ENCODE measurements at places on chromosomes 3 and 15. TPM values are rescaled to one million over a fixed set of nuclear protein-coding genes. Genes with fewer than 3 reads are reported as not detected.
A peak's percentile ranks its signal among the peaks of the same experiment; 100 is the strongest.

Gene CCR8
- 0.46 TPM for total RNA-seq

Gene EBLN2
- total RNA-seq: 6.7 TPM

Gene EPHA3
- total RNA-seq: 1.0 TPM

Gene CD96
- total RNA-seq: 38.7 TPM

Gene PLSCR2
- 0.66 TPM for total RNA-seq

Gene CA12
- 0.25 TPM for total RNA-seq

DNA sequence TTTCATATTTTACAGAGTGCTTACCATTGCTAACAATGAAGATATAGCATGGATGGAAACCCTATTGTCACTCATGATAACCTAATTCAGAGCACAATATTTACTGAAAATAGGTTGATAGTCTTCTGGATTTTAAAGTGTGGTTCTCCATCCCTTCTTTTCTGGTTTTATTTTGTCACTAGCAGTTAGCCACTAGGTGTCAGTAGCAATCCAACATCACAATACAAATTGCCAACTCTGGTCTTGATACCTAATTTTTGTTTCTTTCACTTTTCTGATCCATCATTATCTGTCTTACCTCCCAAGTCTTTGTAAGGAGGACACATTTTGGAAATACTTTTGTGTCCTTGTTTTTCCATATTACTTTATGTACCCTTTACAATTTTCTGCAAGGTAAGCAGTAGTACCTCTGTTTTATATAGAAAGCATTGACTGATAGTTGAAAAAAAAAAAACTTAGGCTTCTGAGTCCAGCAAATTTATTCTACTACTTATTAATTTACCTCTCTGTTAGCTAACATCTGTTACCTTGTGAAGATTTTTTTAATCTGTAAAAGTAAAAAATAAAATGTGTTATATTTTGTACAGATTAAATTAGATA, 28.3 kb upstream of the CRYBG3 start:
- H3K4me1 ChIP-seq: no peaks in the 10 kb centered on the region
- no peak overlapping the region for H3K27ac ChIP-seq
- H3K4me3 ChIP-seq: no peak overlapping the region
- no peak for DNase-seq
- no peaks in the 10 kb centered on the region for H3K27me3 ChIP-seq
- no peaks in the 10 kb centered on the region for H3K36me3 ChIP-seq

DNA sequence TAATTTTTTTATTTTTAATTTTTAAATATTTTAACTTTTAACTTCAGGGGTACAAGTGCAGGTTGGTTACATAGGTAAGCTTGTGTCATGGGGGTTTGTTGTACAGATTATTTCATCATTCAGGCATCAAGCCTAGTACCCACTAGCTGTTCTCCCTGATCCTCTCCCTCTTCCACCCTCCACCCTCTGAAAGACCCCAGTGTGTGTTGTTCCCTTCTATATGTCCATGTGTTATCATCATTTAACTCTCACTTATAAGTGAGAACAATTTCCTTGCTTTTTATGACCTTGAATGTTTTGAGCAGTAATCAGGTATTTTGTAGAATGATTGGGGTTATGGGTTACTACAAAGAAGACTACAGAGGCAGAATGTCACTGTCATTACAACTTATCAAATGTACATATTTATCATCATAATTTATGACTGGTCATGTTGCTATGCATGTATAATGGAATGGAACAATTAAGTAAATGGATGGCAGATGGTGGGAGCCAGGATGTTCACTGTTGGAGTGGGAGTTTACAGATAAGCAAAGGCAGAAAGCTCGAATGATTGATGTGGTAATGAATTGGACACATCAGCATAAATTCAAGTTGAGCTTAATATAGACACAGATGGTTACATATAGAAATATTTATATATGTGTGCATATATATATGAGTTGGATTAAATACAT, 563.8 kb upstream of the ROBO1 start:
- DNase-seq: no peak
- H3K4me3 ChIP-seq: no peak overlapping the region
- no peaks in the 10 kb centered on the region for H3K27me3 ChIP-seq
- H3K27ac ChIP-seq: no peak overlapping the region
- no peaks in the 10 kb centered on the region for H3K4me1 ChIP-seq

- H3K27me3 ChIP-seq: no peaks in the 10 kb centered on the region
- no peak overlapping the region for H3K4me3 ChIP-seq
- no peaks in the 10 kb centered on the region for H3K36me3 ChIP-seq
Observed at GRCh38 chr3:32292085-32292796, 53.8 kb downstream of the CMTM8 start.

- no peak for DNase-seq
- no peaks in the 10 kb centered on the region for H3K36me3 ChIP-seq
- H3K4me1 ChIP-seq: no peaks in the 10 kb centered on the region
- no peaks in the 10 kb centered on the region for H3K27me3 ChIP-seq
- H3K27ac ChIP-seq: no peak overlapping the region
Observed at GRCh38 chr3:176119826-176120225, 1077.5 kb downstream of the TBL1XR1 start.

DNA sequence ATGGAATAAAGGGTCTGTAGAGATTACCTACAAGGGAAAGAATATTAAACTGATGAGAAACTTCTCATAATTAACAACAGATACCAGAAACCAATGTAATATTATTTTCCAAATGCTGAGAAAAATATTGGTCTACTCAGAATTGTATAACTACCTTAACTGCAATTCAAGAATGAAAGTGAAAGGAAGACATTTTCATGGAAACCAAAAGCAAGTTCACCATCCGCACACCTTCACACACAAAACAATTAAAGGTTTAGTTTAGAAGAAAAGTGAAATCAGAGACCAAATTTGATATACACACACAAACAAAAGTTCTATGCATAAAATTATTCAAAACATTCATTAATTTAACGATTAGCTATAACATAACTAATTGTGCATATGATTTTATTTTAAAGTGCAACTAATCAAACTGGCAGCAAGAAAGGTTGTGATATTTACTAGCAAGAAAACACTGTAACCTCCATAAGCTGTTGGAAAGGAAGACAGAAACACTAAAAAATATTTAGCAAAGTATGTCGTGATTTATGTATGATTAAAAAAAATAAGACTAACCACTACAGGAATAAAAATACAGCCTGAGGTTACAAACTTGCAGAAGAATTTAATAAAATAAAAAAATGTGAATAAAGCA, 395.5 kb downstream of the FGF12 start:
- DNase-seq: no peak
- no peaks in the 10 kb centered on the region for H3K27me3 ChIP-seq

GRCh38 chr3:1421577-1421976, 328.8 kb downstream of the CNTN6 start:
- no peaks in the 10 kb centered on the region for H3K27me3 ChIP-seq
- H3K27ac ChIP-seq: no peak overlapping the region
- no peaks in the 10 kb centered on the region for H3K36me3 ChIP-seq
- no peaks in the 10 kb centered on the region for H3K4me1 ChIP-seq

DNA sequence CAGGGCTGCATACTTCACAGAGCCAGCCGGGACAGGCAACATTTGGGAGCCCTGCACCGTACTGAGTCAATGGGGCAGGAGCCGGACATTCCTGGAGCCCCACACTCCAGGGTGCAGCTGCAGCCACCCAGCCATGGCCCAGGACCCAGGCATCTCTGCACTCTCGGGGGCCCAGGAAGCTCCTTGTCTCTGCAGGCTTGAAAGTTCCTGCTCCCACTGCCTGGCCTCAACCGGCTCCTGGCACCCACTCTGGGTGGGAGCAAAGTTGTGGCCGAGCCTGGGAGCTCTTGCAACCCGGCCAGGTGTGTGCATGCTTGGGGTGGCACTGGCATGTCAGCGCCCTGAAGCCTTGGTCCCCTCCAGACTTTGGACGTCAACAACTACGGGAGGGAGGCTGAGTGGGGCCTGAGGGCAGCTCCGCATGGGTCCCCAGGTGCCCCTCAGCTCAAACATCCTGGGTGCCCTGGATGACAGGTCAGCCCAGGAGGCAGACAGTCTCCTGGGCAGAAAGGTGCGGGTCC, 833.5 kb upstream of the CADM2 start:
- H3K36me3 ChIP-seq: no peaks in the 10 kb centered on the region
- H3K27ac ChIP-seq: no peak overlapping the region
- peak; percentile 54 for DNase-seq
- no peak overlapping the region for H3K4me3 ChIP-seq
- H3K27me3 ChIP-seq: no peaks in the 10 kb centered on the region

GRCh38 chr3:14913926-14914778, 33.2 kb upstream of the NR2C2 start:
- H3K27ac ChIP-seq: no peak overlapping the region
- DNase-seq: no peak
- no peak overlapping the region for H3K4me3 ChIP-seq

DNA sequence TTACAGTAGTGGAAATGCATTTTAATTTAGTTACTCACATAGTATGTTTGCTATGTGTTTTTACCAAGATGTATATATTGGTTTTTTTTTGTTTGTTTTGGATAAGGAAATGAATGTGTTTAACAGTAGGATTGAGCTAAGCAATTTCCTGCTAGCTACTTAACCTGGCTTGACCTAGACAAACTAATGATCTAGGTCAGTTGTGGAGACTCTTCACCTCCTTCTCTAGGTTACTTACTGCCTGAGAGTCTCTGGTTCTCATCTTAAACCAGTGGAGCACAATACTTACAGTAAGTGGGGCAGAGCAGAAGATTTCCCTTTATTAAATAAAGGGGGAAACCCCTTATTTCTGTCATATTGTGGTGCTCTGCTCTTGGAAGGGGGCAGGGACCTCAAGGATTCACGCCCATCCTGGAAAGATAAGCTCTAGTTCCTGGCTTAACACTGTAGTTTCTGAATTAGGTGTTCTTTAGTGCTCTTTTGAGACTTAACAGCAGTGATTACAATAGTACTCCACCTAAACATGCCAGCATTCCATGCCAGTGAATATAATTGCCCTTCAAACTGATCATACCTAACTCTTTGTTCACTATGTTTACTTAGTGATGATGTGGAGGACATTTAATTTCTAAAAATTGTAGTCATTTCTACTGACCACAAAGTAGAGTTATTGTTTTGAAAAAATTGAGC, 79.9 kb downstream of the UBP1 start:
- no peaks in the 10 kb centered on the region for H3K4me1 ChIP-seq
- H3K4me3 ChIP-seq: no peak overlapping the region
- no peak overlapping the region for H3K27ac ChIP-seq
- no peak for DNase-seq
- no peaks in the 10 kb centered on the region for H3K36me3 ChIP-seq

DNA sequence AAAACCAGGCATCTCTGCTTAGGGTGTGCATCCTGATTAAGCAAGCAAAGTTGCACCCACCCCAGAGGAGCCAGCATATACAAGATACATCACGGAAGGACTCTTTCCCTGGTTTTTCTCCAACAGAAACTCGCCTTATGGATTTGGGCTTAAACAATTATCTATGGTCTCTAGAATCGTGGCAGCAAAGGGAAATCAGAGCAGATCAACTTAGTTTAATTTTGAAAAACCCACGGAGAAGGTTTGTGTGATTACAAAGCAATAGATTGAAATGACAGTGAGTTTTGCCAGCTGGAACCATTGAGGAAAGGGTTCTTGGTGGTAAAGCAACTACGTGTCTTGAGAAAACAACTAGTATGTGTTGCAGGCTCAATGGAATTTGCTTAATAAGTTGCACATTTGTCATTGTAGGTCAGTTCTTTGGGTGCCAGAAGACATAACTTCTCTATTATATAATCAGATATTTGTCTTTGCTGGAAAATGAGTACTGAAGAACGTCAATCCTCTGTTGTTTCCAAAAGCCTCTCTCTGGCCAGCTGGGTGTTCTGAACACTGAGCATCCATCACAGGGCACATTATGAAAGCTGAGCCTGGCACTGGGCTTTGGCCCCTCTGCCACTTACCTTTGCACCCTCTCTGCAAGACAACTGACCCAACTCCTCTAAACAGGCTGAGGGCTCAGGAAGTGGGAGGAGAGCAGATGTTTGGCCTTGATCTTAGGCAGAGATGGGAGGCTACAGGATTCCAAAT, 75.7 kb upstream of the FBN1 start:
- H3K27ac ChIP-seq: no peak overlapping the region
- DNase-seq: no peak
- H3K4me1 ChIP-seq: no peaks in the 10 kb centered on the region
- H3K36me3 ChIP-seq: no peaks in the 10 kb centered on the region
- H3K4me3 ChIP-seq: no peak overlapping the region

GRCh38 chr3:146476094-146476740, 6.9 kb upstream of the PLSCR2 start:
- H3K4me3 ChIP-seq: no peak overlapping the region
- no peak for DNase-seq

- no peak overlapping the region for H3K4me3 ChIP-seq
- H3K36me3 ChIP-seq: peaks cover 59% of the 10 kb centered on the region
- H3K4me1 ChIP-seq: peaks cover 10% of the 10 kb centered on the region
- H3K27ac ChIP-seq: no peak overlapping the region
- no peak for DNase-seq
- H3K27me3 ChIP-seq: no peaks in the 10 kb centered on the region
Observed at GRCh38 chr3:31624083-31624709, 91.5 kb downstream of the STT3B start.

DNA sequence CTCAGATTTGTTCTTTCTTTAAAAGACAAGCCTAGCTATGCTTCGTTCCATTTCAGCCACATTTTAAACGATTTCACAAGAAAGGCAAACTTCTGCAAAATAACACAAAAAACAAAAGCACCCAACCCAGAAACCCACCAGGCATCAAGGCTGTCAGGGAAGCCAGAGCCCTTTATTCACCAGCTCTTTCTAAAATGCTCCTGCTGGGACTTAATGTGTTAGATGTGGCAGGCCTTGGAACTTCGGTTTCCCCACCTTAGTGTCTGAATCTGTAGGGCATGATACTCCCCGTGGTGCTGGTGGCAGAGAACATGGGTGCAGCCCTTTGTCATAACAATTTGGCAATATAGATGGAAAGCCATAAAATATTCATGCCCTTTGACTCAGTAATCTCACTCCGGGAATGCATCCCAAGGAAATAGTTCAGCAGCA, 56.8 kb upstream of the LCTL start:
- no peak for DNase-seq
- H3K36me3 ChIP-seq: no peaks in the 10 kb centered on the region
- peaks cover 38% of the 10 kb centered on the region for H3K4me1 ChIP-seq

- H3K27me3 ChIP-seq: no peaks in the 10 kb centered on the region
- no peaks in the 10 kb centered on the region for H3K36me3 ChIP-seq
- no peak overlapping the region for H3K4me3 ChIP-seq
- H3K27ac ChIP-seq: no peak overlapping the region
Observed at GRCh38 chr3:175316799-175317198, 457.7 kb downstream of the NAALADL2 start.

GRCh38 chr3:100159331-100160153, 45.2 kb upstream of the FILIP1L start:
- no peaks in the 10 kb centered on the region for H3K36me3 ChIP-seq
- DNase-seq: no peak
- H3K27ac ChIP-seq: peak overlapping the region; percentile 64
- H3K4me3 ChIP-seq: no peak overlapping the region

GRCh38 chr15:68080783-68081182, 26.7 kb downstream of the PIAS1 start:
- no peaks in the 10 kb centered on the region for H3K36me3 ChIP-seq
- peaks cover 45% of the 10 kb centered on the region for H3K4me1 ChIP-seq
- H3K27ac ChIP-seq: no peak overlapping the region
- no peak overlapping the region for H3K4me3 ChIP-seq
- H3K27me3 ChIP-seq: no peaks in the 10 kb centered on the region

GRCh38 chr3:193729601-193730000, 136.6 kb downstream of the OPA1 start:
- no peak overlapping the region for H3K27ac ChIP-seq
- no peak overlapping the region for H3K4me3 ChIP-seq
- DNase-seq: no peak
- no peaks in the 10 kb centered on the region for H3K36me3 ChIP-seq

GRCh38 chr3:40437889-40438288, 19.2 kb upstream of the RPL14 start:
- no peaks in the 10 kb centered on the region for H3K4me1 ChIP-seq
- no peaks in the 10 kb centered on the region for H3K27me3 ChIP-seq
- no peak overlapping the region for H3K27ac ChIP-seq
- DNase-seq: no peak
- H3K36me3 ChIP-seq: no peaks in the 10 kb centered on the region
- H3K4me3 ChIP-seq: no peak overlapping the region
